ENCODE measurements at places on chromosomes 7 and 10.
A peak's percentile ranks its signal among the peaks of the same experiment; 100 is the strongest.

DNA sequence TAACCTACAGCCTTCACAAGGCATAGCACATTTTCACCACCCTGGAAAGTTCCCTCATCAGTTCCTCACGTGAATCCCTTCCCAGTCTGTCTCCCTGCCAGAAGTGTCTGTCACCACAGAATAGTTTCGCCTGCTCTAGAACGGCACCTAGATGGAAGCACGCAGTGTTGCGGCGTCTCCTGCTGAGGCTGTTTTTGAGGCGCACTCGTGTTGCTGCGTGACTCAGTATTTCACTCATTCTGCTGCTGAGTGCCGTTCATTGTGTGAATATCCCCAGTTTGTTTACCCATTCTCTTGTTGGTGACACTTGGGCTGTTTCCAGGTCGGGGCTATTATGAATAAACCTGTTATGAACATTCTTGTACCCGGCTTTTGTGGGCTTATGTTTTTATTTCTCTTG, 12.8 kb downstream of the NOS3 start:
- DNase-seq: no peak

DNA sequence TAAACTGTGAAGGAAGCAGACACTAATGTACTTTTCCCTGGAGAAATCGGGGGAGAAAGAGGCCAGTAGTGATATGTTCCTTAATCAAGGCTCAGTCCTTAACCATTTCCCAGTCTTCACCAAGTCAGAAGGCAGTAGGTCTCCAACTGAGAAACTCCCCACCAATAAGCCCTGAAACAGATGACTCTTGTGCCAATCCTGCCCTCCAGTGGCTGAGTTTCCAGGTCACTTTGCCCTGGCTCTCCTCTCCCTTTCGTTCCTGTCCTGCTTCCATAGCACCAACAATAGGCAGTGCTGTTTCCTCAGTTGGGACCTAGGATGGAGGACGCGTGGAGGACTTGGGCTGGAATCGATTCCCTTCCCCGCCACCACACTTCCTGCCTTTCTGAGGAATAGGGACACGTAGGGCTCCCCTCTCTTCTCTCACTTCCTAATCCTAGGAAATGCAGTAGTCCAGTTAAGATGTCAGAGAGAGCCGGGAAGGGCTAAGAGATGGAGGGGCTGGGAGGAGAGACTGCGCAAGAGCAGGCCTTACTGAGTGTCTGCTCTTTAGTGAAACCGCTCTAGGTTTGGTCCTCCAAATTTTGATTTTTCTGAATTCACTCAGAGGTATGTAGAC, 23.4 kb downstream of the ATOH7 start:
- peak; percentile 55 for DNase-seq

DNA sequence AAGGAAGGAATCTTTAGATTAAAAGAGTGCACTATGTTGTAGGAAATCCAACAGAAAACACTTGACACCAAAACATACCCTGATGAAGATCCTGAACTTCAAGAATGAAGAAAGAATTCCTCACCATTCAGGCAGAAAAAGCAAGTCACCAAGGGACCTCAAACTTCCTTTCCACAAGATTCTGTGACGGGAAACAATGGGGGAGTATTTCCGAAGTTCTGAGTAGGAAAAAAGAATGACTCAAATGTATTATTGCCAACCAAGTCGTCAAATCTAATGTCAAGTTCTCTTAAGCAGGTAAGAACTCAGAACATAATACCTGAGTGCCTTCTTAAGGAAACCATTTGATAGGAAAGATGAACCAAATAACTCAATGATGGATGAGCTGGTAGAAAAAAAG, 44.7 kb upstream of the MTURN start:
- DNase-seq: no peak

GRCh38 chr7:15457990-15458955, 103.5 kb downstream of the AGMO start:
- no peak for DNase-seq

GRCh38 chr10:53412651-53413050, 640.1 kb upstream of the MBL2 start:
- DNase-seq: no peak

DNA sequence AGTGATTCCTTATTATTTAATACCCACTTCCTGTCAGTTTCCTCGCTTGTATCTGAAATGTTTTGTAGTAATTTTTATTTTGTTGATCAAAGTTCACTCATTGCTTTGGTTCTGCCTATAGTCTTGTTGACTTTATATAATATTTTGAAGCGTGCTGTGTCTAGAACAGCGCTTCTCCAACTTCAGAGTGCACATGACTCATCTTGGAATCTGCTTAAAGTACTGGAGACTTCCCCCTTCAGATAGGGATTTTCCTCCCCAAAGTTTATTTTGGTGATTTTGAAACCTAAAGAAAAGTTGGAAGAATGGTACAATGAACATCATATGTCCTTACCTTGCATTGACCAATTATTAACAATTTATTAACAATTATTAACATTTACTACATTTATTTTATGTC, 5.8 kb downstream of the COMTD1 start:
- DNase-seq: peak; percentile 37

GRCh38 chr7:105664816-105665525, 83.7 kb upstream of the EFCAB10 start:
- DNase-seq: peak; percentile 12

DNA sequence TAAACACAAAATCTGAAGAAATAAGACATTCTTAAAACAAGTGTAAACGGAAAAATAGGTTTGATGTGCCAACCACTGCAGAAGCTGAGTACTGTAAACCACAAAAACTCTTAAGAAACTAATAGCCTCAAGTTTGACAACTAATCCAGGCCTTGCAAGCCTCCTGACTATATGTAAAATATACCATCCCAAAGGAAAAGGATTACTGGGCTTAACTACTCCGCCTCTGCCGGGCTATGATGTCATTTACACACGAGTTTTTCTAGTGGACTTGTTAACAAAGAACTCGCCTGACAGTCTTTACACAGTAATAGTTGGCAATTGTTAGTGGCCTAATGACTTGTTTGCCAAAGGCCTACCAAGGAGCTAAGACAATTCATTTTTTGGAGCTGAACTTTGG, 2.1 kb downstream of the KIF5B start:
- DNase-seq: peak; percentile 72

- peak; percentile 68 for DNase-seq
Measured at GRCh38 chr10:72048450-72049124, 39.8 kb downstream of the SPOCK2 start.

DNA sequence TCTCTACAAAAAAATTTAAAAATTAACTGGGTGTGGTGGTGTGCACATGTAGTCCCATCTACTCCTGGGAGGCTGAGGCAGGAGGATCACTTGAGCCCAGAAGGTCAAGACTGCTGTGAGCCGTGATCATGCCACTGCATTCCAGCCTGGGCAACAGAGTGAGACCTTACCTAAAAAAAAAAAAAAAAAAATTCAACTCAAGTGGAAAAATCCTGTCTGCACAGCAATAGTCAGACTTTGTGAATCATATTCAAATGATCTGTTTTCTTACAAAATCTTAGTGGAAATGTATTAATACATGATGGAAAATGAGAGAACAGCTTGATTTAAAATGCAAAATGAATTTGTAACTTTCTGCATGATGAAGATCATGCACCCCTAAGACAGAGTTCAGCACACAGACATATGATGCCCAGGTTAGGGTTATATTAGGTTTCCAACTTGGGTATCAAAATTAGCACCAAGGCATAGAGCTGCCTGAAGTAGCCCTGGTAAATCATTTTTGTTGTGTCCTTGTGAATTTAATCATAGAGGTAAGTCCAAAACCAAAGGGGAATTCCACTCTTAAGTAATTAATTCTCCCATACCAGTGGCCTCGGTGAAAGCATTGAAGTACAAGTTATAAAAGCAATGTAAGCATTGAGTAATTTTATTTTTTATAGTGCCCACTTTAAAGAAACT, 93.8 kb downstream of the ADD3 start:
- DNase-seq: no peak

- DNase-seq: no peak
Measured at GRCh38 chr7:157691586-157692459, 355.0 kb downstream of the DNAJB6 start.

- DNase-seq: peak; percentile 97
Measured at GRCh38 chr10:120423431-120424197, 33.4 kb upstream of the PLPP4 start.

DNA sequence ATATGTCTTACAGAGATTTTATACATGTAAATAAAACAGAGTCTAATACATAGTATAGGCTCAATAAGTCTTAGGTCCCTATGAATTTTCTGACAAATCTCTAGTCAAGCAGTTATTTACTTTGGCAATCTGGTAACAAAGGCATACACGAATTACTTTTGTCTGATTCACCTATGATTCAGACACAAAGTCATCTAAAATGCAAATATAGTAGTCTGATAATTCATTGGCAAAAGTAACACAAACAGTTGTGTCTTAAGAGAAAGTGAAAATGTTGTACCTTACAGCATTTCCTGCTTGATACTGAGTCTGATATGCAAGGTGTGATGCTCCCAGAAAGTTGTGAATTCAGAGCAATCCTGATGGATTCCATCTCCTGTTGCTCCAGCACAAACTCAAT, 209.4 kb upstream of the PRSS1 start:
- peak; percentile 86 for DNase-seq

DNA sequence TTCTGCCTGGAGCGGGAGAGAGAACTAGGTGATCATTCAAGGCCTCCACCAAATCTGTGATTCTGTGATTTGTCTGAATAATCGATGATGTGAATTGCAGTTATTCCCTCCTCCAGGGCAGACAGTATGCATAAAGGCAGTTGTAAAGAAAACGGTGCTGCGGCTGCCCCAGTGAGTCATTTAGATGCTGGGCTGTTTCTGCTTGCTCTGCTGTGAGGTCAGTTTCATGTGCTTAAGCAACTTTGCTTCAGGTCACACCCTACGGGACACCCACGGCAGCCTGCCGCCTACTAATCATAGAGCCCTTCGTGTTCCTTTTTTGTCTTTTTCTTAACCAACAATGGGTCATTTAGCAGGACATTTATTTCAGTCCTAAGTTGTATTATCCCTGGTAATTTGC, 158.1 kb upstream of the PITRM1 start:
- peak; percentile 76 for DNase-seq

GRCh38 chr7:108096996-108097395, 33.2 kb downstream of the LAMB4 start:
- DNase-seq: no peak

GRCh38 chr7:100544967-100545359, 6.0 kb downstream of the AGFG2 start:
- no peak for DNase-seq

- no peak for DNase-seq
Measured at GRCh38 chr7:8254215-8254614, 7.8 kb downstream of the ICA1 start.

GRCh38 chr10:62046522-62047227, 145.2 kb downstream of the ARID5B start:
- DNase-seq: peak; percentile 74

GRCh38 chr7:136290351-136290750, 313.2 kb upstream of the MTPN start:
- no peak for DNase-seq

GRCh38 chr10:74683067-74683466, 143.3 kb upstream of the KAT6B start:
- DNase-seq: no peak

GRCh38 chr10:22086730-22087401, 83.3 kb upstream of the DNAJC1 start:
- DNase-seq: peak; percentile 36

GRCh38 chr7:142528608-142529408, 220.5 kb upstream of the PRSS1 start:
- DNase-seq: no peak

DNA sequence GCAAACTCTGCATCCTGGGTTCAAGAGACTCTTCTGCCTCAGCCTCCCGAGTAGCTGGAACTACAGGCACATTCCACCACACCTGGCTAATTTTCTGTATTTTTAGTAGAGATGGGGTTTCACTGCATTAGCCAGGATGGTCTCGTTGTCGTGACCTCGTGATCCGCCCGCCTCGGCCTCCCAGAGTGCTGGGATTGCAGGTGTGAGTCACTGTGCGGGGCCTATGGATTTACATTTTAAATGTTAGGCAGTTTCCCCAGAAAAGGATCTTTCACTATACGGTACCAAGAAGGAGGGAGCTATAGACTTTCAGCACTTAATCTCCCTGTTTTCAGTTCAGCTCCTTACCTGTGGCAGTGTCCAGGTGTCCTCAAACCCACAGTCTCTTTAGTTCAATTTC, 50.8 kb downstream of the SIRT1 start:
- no peak for DNase-seq

GRCh38 chr10:8151086-8151485, 96.6 kb downstream of the GATA3 start:
- DNase-seq: no peak

DNA sequence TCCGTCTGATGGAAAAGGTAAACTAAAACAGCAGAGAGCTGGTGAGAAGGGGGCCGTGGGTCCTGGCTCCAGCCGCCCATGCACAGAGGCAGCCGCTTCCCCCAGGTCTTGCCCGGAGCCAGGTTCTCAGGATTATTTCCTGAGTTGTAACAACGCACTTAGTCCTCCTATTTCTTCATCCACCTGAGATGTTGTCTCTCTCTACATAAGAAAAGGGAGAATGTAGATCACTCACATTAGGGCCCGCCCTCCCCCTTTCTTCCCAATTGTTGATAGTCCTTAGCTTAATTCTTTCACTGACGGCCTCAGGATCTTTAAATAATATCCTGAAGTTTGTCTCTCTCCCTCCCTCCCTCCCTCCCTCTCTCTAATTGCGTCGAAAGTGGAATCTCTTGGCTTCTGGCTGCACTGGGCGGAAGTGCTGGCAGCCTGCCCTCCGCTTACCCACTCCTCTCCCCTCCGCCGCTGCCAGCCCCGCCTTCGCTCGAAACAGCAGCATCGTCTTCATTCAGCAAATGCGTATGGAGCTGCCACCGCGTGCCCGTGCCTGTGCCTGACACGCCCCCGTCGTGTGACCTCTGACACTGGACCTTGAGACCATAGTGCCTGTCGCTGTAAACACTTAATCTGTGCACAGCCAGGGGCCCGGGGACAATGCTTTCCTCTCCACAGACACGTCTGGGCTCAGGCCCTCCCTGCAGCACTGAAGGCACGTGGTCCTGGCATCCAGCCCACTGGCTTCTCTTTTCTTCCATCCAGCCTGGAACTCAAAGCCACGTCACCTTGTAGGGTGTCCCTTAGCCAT, 174.5 kb upstream of the PPP2R2D start:
- no peak for DNase-seq

DNA sequence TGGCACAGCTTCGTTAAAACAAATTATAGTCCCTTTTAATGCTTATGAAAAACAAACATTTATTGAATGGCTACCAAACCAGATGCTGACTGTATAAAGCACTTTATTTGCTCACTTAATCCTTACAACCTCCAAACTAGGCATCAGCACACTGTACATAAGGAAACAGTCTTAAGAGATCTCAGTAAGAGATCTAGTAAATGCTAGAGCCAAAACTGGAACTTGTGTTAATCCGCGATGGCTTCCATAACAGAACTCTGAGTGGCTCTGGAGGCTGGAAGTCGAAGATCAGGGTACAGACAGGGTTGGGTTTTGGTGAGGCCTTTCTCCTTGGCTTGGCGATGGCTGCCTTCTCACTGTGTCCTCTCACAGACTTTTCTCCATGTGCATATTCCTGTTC, 27.0 kb downstream of the PDZD8 start:
- no peak for DNase-seq

DNA sequence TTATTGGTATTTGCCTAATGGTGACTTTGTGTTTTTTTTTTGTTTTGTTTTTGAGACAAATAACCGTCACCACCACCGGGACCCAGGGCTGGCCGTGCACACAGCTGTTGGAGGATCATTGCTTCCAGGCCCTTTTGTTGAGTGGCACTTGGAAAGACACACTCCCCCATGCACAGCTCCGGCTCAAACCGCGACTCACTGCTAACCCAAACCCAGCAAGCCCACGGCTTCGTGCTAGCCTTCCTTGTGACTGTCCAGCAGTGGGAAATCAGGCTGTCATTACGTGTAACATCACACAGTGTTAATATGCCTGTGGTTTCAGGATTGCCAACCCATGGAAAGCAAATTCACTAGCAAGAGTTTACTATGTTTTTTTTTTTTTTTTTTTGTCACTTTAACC, 17.4 kb downstream of the BNIP3 start:
- DNase-seq: no peak
